ENCODE measurements at places on chromosomes 5 and 9. TPM values are rescaled to one million over a fixed set of nuclear protein-coding genes. Genes with fewer than 3 reads are reported as not detected.

DNA sequence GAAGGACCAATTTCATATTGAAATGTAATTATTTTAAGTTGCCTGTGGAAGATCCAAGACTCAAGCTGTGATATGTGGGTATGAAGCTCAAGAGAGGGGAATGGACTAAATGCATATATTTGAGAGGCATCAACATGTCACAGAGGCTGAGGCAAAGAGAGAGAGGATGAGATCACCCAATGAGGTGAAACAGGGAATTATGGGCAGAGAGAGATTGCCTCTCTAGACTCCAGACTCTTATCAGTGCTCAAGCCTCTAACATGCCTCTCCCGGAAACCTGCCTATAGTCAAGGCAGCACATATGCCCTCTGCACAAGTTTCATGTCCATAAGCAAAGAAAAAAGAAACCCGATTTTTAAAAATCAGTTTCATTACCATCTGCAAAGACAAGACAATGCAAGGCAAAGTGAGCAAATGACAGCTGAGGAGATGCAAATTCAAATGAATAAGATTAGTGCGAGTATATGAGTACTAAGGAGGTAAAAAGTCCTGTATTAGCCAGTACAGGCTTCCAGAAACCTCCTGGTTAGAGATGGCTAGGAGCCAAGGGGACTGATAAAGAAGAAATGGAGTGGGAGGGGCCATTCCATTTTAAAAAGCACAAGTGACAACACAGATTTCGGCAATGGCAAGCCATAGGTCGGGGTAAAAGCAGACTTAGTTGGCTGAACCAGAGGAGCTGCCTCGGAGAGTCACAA lies 9.4 kb downstream of the APTX start:
- H3K4me3 ChIP-seq = no peak overlapping the region
- H3K27me3 ChIP-seq = no peaks in the 10 kb centered on the region
- peaks cover 26% of the 10 kb centered on the region for H3K36me3 ChIP-seq
- no peaks in the 10 kb centered on the region for H3K4me1 ChIP-seq

Gene POU5F2
- total RNA-seq = 0.22 TPM

DNA sequence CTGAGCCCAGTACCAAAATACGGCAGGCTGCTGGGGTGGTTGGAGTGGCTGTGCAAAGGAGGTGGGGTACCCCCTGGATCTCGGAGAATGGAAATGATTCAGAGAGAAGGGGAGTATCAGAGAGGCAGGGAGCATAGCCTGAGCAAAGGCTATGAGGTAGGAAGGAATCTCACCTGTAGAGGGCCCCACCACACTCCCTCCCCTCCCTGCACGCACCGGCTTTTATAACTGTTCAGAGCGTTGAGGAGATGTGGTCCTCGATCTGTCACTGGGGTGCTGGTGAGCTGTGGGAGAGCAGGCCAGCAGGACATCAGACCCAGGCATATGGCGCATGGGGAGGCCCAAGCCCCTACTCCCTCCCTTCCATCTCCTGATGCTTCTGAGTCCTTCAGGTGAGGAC lies 13.2 kb downstream of the PHF19 start:
- H3K4me1 ChIP-seq = no peaks in the 10 kb centered on the region
- H3K36me3 ChIP-seq = peaks cover 18% of the 10 kb centered on the region
- peak; percentile 60 for DNase-seq
- no peak overlapping the region for H3K27ac ChIP-seq
- no peak overlapping the region for H3K4me3 ChIP-seq

- no peaks in the 10 kb centered on the region for H3K27me3 ChIP-seq
- no peaks in the 10 kb centered on the region for H3K36me3 ChIP-seq
- H3K27ac ChIP-seq = no peak overlapping the region
- DNase-seq = no peak
- H3K4me3 ChIP-seq = no peak overlapping the region
Observed at GRCh38 chr5:166507810-166508425, 1783.5 kb upstream of the WWC1 start.

Gene WNT8A
- 0.26 TPM for total RNA-seq

Gene C9orf153
- total RNA-seq = not detected

DNA sequence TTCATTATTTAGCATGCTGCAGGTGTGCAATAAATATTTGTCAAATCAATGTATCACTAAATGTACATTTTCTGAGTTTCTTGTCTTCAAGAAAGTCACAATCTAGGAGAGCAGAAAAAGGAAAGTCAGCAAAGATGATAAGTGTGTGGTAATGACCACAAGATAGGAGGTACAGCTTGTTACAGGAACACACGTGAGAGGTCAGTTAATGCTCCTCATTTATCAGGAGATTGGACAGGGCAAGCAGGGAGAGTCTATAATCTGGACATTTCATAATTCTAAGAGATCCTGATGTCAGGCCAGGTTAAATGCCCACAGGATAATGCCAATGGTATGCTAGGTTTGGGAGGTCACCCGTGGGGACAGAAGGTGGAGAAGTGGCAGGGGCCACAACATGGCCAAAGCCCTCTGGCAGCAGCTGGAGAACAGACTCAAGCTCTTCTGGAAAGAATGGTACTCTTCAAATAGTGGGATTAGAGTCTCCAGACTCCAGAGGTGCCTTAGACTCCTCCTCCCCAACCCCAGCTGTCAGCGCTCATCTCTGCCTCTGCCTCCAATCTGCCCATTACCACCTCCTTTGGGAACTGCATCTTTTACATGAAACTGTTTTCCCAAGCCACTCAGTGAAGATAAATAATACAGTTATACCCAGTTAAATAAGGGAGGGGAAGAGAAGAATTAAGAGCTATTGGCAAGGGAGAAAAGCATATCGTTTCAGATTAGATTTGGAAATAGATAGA lies 114.3 kb downstream of the ASTN2 start:
- no peaks in the 10 kb centered on the region for H3K36me3 ChIP-seq
- DNase-seq = no peak
- no peak overlapping the region for H3K4me3 ChIP-seq
- H3K27me3 ChIP-seq = no peaks in the 10 kb centered on the region

DNA sequence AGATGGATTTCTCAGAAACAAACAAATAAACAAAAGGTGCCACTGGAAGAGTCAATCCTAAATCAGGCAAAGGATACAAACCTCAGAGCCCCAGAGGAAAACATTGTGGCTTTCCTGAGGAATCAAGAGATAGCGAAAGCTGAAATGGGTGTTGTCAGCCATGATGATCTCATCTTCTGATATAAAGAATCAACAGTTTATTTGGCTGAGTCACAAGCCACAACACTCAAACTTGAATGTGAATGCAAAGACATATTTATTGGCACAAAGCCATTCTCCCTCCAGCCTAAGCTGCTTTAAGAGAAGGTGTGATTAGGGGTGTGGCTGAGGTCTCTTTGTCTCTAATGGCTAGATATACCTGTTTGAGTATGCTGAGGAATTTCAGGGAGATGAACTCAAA lies 73.3 kb upstream of the NREP start:
- no peak for DNase-seq
- no peaks in the 10 kb centered on the region for H3K4me1 ChIP-seq
- peaks cover 6% of the 10 kb centered on the region for H3K36me3 ChIP-seq
- H3K4me3 ChIP-seq = no peak overlapping the region

Gene ZBED3
- 7.8 TPM for total RNA-seq

DNA sequence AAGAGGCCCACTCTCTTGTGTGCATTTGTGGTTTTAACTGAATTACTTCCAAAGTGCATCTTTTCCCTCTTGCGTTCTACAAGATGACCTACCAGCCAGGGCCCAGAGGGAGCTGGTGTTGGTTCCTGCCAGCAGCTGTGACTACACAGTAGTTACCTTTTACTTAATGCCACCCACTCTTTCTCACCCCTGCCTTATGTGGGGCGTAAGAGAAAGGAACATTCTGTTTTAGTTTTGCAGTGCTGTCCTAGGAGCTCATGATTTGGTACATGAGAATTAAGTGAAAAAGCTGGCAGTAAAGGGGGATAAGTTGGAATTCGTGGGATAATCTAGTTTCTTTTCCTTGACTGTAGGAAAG lies 45.4 kb downstream of the RCL1 start:
- H3K27me3 ChIP-seq = no peaks in the 10 kb centered on the region
- H3K27ac ChIP-seq = no peak overlapping the region
- no peak for DNase-seq
- no peaks in the 10 kb centered on the region for H3K4me1 ChIP-seq
- H3K4me3 ChIP-seq = no peak overlapping the region

Gene FST
- total RNA-seq = 111 TPM

Gene ACER2
- total RNA-seq = 8.9 TPM

DNA sequence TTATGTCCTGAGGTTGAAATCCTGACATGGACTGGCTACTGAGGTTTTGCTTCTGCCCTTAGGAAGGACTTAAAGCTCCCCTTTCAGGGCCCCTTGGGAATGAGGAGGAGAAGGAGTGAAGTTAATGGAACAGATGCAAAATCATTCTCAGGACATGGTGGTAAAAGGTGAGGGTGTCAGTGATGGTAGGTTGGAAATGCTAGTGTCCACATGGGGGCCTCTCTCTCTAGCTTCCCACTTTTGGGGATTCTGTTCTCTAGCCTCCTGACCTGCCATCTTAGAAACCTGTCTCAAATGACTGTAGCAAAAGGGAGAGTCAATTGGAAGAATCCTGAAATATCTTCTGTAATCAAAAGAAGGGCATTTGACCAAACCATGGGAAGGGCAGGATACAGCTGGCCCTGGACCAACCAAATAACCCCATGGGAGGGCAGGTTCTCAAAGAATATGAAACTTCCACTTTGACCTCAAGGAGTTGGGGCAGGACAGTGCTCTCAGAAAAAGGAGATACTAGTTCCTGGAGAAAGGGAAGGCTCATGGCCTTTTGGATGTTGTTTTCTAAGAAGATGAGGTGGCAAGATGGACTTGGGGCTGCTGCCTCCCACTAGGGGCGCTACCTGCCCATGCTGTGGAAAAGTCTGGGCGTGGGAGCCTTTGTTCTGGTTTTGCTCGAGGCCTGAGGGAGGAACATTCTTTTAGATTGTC lies 21.2 kb upstream of the MLANA start:
- no peaks in the 10 kb centered on the region for H3K27me3 ChIP-seq
- 0 out of 2 replicates have a peak, but pooled peaks cover 4% of the 10 kb centered on the region for H3K4me1 ChIP-seq
- no peak overlapping the region for H3K4me3 ChIP-seq
- no peaks in the 10 kb centered on the region for H3K36me3 ChIP-seq
- peak; percentile 64 for DNase-seq
- no peak overlapping the region for H3K27ac ChIP-seq

DNA sequence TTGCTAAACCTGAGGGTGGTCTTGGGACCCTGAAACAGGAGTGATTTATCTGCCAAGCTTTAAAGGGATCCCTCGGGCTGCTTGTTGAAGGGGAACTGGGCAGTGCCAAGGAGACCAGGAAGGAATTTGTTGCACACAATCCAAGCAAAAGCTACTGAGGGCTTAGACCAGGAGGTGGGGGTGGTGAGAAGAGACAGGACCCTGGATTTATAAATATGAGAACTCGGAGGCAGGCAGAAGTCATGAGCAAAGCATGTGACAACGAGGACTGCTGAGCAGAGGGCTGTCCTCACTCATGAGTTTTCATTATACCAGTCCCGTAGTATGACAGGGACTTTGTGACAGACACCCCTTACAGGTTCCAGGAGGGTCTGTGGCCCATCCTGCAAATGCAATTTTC lies 237.3 kb downstream of the DRD1 start:
- DNase-seq = no peak
- no peak overlapping the region for H3K4me3 ChIP-seq
- no peaks in the 10 kb centered on the region for H3K36me3 ChIP-seq
- H3K27me3 ChIP-seq = no peaks in the 10 kb centered on the region
- H3K4me1 ChIP-seq = no peaks in the 10 kb centered on the region

DNA sequence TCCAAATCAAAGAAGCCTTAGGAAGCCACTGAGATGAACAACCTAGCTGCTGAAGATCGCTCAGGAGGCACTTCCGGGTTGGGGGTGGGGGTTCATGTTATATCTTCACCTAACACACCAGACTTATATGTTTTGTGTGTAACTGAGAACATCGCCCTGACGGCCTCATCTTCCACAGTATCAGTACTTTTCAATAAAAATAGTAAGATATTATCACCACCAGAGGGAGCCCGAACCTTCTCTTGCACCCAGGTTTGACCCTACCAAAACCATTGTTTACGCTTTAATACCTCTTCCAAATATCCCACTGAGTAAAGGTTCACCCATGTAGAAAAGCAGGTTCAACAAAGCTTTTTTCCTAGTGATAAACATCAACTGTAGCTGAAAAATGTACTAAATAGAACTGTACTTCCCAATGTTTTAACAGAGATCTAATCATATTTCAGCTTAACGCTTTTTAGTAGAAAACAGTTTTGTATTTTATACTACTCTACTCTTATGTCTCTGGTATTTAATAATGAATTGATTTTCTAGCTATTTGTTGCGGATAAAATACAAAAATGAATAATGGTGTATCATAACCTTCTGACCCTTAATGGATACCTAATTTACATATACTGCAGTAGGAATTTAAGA lies 244.0 kb downstream of the EPB41L4A start:
- no peaks in the 10 kb centered on the region for H3K4me1 ChIP-seq
- H3K27ac ChIP-seq = no peak overlapping the region
- no peaks in the 10 kb centered on the region for H3K27me3 ChIP-seq

GRCh38 chr9:5554254-5554653 lies 43.9 kb downstream of the PDCD1LG2 start:
- no peaks in the 10 kb centered on the region for H3K27me3 ChIP-seq
- DNase-seq = no peak
- H3K27ac ChIP-seq = no peak overlapping the region
- H3K4me3 ChIP-seq = no peak overlapping the region

Gene LCN12
- 2.1 TPM for total RNA-seq

Gene KCNV2
- total RNA-seq = not detected

Gene FOXD4L3
- not detected for total RNA-seq

Gene LCP2
- total RNA-seq = not detected

- H3K27ac ChIP-seq = no peak overlapping the region
- H3K27me3 ChIP-seq = no peaks in the 10 kb centered on the region
- DNase-seq = peak; percentile 87
- peaks cover 18% of the 10 kb centered on the region for H3K36me3 ChIP-seq
- no peaks in the 10 kb centered on the region for H3K4me1 ChIP-seq
Observed at GRCh38 chr5:119435436-119436132, 16.7 kb upstream of the HSD17B4 start.

GRCh38 chr9:97468658-97469448 lies 32.6 kb upstream of the TMOD1 start:
- H3K4me3 ChIP-seq = no peak overlapping the region
- no peaks in the 10 kb centered on the region for H3K36me3 ChIP-seq
- H3K4me1 ChIP-seq = no peaks in the 10 kb centered on the region
- no peaks in the 10 kb centered on the region for H3K27me3 ChIP-seq
- H3K27ac ChIP-seq = no peak overlapping the region

Gene EPB41L4B
- 18.9 TPM for total RNA-seq

DNA sequence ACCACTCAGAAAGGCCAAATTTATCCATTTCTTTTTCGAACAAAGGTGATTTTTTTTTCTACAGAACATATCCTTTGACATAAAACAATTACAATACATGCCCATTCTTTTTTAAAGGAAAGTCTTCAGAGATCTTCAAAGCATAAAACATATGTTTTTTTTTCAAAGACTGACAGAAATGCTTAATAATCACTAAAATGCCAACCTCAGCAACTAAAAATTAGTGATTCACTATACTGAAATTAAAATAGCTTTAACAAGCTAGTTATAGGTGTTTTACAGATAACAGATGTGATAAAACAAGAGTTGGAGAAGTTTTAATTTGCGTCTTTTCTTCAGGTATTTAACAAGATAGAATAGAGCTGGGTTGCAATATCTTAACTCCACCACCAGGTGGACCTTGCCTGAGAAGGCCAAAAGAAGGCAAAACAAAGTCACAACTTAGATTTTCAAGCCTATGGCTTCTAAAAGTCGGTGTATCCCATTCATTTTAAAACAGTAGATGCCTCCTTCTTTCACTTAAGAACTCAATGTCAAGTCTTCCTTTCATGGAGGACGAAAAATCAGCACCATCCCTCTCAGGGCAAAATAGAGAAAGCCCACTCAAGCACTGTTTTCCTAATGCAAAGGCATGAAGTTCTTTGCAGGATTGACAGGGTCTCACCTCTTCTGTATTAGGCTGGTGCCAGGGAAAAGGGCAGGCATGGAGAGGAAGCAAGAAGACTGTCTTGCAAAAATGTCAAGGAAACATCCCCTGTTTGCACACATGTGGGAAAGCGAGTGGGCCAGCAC lies 31.1 kb upstream of the CPLX2 start:
- no peak overlapping the region for H3K4me3 ChIP-seq
- H3K27ac ChIP-seq = no peak overlapping the region
- H3K27me3 ChIP-seq = no peaks in the 10 kb centered on the region

Data from H9 (cell line).